ENCODE measurements at places on chromosomes 2 and 18. TPM values are rescaled to one million over a fixed set of nuclear protein-coding genes. Genes with fewer than 3 reads are reported as not detected.

Gene BABAM2
- 25.6 TPM for total RNA-seq

Gene PNKD
- total RNA-seq, result 21.3 TPM

Gene OR6B2
- not detected for total RNA-seq

Gene TBR1
- not detected for total RNA-seq

Gene TWIST2
- total RNA-seq, result 118 TPM

Gene FSIP2
- total RNA-seq, result 0.26 TPM

Gene SLC35F5
- 245 TPM for total RNA-seq

Gene YES1
- 49.5 TPM for total RNA-seq

Gene ATP6V1C2
- under 0.01 TPM for total RNA-seq

Gene COBLL1
- total RNA-seq, result 5.1 TPM

Gene ITGB6
- total RNA-seq, result not detected

Gene GPR35
- total RNA-seq, result 1.2 TPM

Gene TXNDC2
- not detected for total RNA-seq

Gene GAREM2
- 0.66 TPM for total RNA-seq

Data from fibroblast of lung (primary cell).